Activated CD4-positive, alpha-beta T cell treated with anti-CD3 and anti-CD28 coated beads, Interleukin-2, amount 10 ng/mL, durations not matched to agents 7 days and 5 days (primary cell): ENCODE measurements at places on chromosomes 7 and 10. TPM values are rescaled to one million over a fixed set of nuclear protein-coding genes. Genes with fewer than 3 reads are reported as not detected.

GRCh38 chr7:71350680-71351079, 218.7 kb downstream of the GALNT17 start:
- no peak for DNase-seq

MMP21 gene
- 0.10 TPM for total RNA-seq

RASA4B gene
- 23.2 TPM for total RNA-seq

LRRD1 gene
- total RNA-seq = not detected

DNA sequence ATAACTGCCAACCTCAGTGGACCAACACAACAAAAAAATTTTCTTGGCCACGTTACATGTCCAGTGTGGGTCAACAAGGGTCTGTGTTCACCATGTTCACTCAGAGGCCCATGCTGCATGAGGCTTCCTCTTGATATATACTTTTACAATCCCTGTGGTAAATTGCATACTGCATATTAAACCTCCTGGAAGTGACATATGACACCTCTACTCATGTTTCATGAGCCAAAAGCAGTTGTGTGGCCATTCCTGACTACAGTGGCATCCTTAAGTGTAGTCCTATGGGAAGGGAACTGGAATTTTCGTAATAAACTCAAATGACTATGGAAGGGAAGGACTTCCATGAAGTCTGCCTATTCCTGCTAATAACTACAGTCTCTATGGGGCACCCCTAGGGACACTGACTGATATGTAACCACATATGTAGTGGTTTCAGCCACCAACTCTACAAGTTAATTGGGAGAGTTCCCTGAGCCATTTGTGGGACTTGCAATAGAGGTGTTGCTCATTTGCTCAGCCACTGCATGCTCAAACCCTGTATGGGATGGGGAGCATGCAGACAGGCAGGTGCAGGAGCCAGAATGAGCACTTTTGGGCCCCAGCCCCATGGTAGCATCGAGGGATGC, 9.7 kb downstream of the DYNC1I1 start:
- no peak for DNase-seq

DNA sequence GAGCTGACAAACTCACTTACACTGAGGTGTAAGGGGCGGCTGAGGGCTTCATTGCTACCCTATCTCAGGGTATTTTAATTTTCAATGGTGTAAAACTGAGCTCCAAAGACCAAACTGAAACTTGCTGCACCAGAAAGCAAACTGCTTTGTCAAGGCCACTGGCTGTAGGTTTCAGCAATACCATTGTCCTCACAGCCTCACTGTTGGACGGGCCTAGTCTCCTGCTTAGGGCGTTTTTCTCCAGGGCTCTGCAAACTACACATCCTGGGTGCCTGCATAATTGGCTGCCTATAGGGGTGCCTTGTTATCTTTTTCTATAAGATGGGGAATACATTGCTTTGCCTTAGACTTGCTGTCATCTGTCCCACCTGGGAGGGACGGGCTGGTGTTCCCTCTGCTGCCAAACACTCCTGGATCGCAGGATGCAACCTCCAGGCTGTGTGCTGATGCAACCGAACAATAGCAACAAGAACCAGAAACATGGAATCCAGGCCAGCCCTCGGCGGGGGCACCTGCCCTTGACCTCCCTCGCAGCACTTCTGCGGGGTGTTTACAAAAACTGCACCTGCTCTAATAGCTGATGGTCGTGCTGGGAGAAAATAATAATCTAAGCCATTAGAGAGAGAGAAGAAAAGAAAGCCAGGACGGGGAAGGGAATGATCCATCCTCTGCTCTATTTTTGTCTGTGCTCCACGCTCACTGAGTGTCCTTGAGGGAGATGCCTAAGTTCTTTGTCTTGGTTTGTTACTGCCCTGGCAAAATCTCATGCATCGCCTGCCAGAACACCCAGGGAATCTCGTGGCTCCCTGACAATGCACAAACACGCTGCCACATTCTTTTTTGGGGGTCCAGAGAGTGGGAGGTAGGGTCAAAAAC, 104.5 kb downstream of the GALNT17 start:
- DNase-seq = no peak

DNA sequence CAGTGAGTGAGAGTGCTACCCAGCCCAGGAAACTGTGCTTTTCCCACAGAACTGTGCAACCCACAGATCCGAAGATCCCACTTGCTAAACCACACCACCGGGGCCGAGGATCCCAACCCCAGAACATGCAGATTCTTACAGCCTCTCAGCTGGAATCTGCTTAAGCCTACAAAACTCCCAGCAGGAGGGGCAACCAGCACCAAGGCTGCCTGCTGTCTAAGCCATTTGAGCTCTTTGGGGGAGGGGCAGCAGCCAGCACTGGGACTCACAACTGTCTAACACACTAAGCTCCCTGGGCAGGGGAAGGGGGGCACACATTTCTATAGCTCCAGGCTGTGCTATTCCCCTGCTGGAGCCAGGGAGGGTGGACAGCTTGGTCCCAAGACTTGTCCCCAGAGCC, 529.9 kb downstream of the XPNPEP1 start:
- DNase-seq = no peak

DNA sequence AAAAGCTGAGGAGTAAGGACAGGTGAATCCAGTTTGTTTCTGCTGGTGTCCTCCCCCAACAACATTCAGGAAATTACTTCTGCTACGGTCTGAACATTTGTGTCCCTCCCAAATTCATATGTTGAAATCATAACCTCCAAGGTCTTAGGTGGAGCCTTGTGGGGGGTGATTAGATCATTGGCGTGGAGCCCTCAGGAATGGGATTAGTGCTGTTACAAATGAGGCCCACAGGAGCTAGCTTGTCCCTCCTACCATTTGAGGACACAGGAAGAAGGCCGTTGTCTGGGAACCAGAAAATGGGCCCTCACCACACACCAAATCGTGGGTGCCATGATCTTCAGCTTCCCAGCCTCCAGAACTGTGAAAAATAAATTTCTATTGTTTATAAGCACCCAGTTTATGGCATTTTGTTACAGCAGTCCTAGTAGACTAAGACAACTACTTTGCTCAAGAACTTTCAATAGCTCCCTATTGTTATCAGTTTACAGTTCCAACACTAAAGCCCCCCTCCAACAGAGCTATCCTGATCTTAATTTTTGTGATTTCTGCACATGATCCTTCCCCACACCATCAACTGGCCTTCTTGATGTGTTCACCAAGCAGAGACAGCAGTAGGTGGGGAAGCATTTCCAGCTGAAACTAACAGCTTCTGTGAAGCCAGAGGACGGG, 2.1 kb upstream of the LRMDA start:
- DNase-seq = no peak

LIPK gene
- total RNA-seq = not detected

GRCh38 chr10:413662-414071, 275.8 kb downstream of the DIP2C start:
- no peak for DNase-seq

- DNase-seq = no peak
Observed at GRCh38 chr10:8768852-8769251, 714.4 kb downstream of the GATA3 start.

DNA sequence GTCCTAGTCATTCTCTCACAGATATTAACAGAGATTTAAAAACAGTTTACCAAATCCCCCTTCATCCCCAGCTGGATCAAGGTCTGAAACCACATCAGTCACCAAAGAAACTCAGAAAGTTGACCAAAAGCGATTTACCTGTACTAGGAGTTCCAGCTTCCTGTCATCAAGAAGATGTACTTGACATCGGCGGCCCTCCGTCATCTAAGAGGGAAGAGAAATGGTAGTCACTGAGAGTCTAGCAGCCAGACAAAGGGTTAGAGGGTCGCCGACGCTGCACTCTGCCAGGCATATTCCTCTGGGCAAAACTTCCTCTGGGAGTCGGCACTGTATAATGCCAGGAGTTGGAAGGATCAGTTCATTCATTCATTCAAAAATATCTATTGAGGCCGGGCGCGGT, 271.9 kb downstream of the PRPF18 start:
- no peak for DNase-seq

DNA sequence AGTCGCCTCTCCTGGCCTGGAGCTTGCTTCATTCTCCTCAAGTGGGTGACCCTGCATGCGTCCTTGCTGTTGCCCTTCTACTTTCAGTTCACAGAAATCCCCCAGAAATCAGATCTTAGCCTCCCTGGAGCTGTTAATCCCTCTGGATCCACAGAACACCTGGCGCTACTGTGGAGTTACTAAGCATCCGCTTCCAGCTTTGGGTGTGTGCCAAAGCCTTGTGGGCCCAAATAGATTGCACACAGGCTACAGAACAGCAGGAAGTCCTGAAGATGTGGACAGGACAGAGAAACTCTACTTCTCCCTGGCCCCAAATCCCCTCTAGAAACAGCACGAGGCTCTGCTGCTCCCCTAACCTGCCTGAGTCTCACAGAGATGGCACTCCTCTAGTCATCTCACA, 36.6 kb upstream of the PDLIM1 start:
- DNase-seq = no peak

LOXL4 gene
- not detected for total RNA-seq

GRCh38 chr7:1693991-1694524, 24.0 kb downstream of the ELFN1 start:
- no peak for DNase-seq

LIPM gene
- total RNA-seq = not detected

DNA sequence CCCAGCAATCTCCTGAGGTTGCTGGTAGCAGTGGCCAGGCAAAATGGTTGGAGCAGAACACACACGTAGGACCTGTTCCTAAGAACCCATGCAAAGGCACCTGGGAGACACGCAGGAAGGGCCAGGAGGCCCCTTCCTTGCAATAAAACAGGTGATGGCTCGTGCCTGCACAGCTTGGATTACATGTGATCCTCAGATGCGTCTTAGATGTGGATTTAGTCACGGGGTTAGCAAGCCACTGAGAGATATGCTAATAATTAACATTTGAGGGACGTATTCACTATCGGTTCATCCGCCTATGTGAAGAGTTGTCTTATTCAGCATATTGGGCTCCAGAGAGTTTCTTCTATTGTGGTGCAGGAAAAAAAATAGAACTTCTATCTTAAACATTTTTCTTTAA, 4.6 kb upstream of the RHEB start:
- DNase-seq = no peak

CCNJ gene
- total RNA-seq = 4.1 TPM

DNA sequence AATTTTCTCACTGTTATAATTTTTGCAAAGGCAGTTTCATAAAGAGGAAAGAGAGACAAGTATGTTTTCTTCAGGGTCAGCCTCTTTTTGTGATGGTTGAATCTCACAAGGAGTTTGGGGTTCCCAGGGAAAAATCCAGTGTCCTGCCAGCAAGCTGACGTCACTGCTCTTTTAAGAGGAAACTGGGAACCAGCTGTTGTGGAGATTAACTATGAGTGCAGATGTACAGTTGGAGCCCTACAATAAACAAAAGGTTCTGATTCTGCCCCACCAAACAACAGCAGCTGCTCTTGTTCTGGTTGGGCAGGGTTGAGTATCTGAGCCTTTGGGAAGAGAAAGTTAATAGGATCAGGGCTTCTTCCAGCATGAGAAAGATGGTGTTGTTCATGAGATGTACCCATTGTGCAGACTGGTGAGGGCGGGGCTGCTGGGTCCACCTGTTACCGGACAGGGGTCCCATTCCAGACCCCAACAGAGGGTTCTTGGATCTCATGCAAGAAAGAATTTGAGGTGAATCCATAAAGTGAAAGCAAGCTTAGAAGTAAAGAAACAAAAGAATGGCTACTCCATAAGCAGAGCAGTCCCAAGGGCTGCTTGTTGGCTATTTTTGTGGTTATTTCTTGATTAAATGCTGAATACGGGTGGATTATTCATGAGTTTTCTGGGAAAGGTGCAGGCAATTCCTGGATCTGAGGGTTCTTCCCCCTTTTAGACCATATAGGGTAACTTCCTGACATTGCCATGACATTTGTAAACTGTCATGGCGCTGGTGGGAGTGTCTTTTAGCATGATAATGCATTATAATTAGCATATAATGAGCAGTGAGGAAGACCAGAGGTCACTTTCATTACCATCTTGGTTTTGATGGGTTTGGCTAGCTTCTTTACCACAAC, 12.5 kb downstream of the PRF1 start:
- no peak for DNase-seq

GJD4 gene
- total RNA-seq = not detected

DNA sequence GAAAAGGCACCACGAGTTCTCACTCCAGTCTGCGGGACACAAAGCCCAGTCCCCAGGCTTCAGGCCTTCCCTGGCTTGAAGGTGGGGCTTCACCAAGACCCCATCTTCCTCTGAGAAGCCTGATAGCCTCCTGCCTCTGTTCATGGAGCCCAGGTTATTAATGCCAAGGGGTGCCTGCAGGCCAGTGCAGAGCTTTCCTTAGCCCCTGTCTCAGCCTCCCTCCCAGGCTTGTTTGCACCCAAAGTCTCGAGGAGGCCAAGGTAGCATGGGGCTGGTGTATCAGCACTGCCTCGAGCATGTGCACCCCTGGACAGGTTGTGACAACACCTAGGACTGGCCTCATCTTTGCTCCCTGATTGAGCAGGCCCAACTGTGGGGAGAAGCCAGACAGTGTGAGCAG, 108.1 kb upstream of the PCDH15 start:
- DNase-seq = no peak

GRCh38 chr7:76364198-76364584, 5.4 kb upstream of the YWHAG start:
- no peak for DNase-seq

DNA sequence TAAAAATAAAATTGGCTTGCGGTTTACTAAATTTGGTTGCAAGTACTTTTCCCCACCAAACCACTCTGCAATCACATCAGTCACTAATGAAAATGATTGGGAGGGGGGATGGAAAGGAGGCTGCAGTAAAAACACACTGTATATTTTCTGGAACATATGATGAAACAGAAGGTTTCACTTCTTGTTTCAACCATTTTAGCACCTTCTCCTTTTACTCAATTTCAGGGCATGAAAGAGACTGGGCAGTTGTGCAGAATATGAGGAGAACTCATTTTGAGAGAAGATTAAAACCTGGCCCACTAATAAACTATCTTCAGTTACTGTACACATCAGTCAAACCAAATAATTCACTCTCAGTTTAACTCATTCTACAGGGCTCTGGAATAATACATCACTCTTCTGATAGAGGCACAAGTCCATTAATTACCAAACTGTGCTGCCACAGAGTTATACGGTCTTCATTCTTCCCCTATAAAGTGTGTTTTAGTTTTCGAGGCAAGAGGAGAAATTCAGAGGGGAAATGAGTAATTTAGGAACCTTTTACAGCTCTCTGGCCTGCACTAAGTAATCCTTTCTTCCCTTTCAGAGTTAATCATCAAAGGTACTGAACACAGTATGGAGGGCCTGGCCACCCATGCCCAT, 25.5 kb downstream of the JAZF1 start:
- DNase-seq = no peak

DNA sequence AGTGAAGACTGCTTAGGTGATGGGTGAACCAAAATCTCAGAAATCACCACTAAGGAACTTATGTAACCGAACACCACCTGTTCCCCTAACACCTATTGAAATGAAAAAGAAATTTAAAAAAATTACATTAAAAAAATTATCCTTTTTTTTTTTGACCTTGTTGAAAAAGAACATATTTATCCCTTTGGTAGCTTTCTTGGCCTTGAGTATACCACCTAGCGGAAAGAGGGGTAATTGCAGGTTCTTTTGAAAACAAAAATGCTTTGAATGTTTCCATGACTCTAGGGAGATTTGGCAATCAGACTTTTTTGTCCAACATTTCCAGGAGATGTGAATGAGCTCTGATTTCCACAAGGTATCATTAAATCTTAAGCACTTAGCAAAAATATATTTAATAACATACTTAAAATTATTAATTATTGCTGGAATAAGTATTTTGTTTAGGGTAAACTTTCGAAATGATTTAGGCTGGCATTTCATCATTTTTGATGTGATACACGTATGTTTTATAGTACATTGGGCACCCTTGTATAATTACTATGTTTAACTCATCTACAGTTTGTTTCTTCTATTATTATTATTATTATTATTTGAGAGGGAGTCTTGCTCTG, 47.0 kb upstream of the ELMO1 start:
- peak; percentile 10 for DNase-seq

MRPL32 gene
- 50.3 TPM for total RNA-seq
